Cardiac septum (tissue), 1 donor: ENCODE measurements at places on chromosomes 4 and X. TPM values are rescaled to one million over a fixed set of nuclear protein-coding genes. Genes with fewer than 3 reads are reported as not detected.

EFHC2 gene
- total RNA-seq = 4.3 TPM

ZXDA gene
- total RNA-seq = 4.5 TPM

IL2RG gene
- total RNA-seq = 2.3 TPM

ERAS gene
- not detected for total RNA-seq

NSG1 gene
- 2.6 TPM for total RNA-seq

AFM gene
- not detected for total RNA-seq

PHF8 gene
- total RNA-seq = 12.3 TPM

ADRA2C gene
- total RNA-seq = 5.4 TPM

PDZD4 gene
- 4.1 TPM for total RNA-seq

VSIG1 gene
- not detected for total RNA-seq

NKX6-1 gene
- total RNA-seq = 0.22 TPM

FOXR2 gene
- not detected for total RNA-seq

UGT2B17 gene
- total RNA-seq = not detected

IBSP gene
- not detected for total RNA-seq

HMX1 gene
- total RNA-seq = not detected

DMP1 gene
- not detected for total RNA-seq

HSPA4L gene
- 12.4 TPM for total RNA-seq

MAGEE1 gene
- 3.7 TPM for total RNA-seq

CDKL5 gene
- 10.7 TPM for total RNA-seq

AGA gene
- 6.1 TPM for total RNA-seq

HSFX4 gene
- 0.30 TPM for total RNA-seq

CCNG2 gene
- 10.5 TPM for total RNA-seq

FGF13 gene
- 1.2 TPM for total RNA-seq

TMEM154 gene
- 1.6 TPM for total RNA-seq

RHOXF2B gene
- total RNA-seq = not detected

VEGFD gene
- 1.3 TPM for total RNA-seq

CLGN gene
- 44.7 TPM for total RNA-seq

NUP54 gene
- 22.7 TPM for total RNA-seq

RNF212 gene
- total RNA-seq = 1.4 TPM

MAGEA11 gene
- not detected for total RNA-seq

THAP6 gene
- 22.6 TPM for total RNA-seq

MECP2 gene
- total RNA-seq = 37.6 TPM

MCF2 gene
- total RNA-seq = 0.65 TPM

DGKK gene
- not detected for total RNA-seq
